LNCaP clone FGC (cell line): ENCODE measurements at places on chromosomes 16 and 17.

DNA sequence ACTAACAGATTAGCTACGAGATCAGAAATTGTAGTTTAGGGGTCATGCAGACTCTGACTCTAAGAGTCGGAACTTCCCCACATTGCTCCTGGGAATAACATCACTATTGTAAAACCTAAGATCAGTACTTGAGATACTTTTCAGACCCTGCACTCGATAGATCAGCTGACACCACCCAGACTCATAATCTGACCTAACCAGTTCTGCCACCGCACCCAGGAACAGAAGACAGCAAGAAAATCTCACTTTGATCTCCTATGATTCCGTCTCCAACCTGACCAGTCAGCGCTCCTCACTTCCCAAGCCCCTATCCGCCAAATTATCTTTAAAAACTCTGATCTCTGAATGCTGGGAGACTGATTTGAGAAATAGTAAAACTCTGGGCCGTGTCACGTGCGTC lies 27.2 kb upstream of the ASGR2 start:
- DNase-seq, result no peak

DNA sequence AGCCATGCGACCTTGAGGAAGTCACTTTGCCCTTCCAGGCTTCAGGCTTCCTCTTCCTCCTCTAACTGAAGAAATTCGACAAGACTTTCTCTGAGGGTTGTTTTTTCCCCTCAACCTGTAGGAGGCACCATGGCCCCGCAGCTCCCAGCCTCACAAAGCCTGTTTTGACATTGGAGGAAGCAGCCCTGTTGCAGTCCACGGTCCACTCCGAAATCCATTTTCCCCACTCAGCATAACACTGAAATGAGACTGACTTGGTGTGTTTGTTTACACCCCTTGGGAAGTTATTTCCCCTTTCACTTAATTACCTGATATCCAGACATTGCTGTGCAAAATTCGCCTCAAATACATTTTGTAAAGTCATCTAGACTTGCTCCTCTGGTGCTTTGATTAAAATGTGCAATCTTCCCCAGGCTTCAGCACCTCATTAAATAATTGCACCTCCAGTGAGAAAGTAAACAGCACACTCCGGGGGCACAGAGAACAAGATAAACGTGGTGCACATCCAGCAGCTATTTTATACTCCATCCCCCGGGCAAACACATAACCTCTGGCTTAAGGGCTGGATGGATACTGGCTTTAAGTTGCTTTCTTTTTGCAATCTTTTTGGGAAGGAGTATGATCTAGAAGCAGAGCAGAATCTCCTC lies 41.4 kb upstream of the PIRT start:
- peak; percentile 17 for DNase-seq

DNA sequence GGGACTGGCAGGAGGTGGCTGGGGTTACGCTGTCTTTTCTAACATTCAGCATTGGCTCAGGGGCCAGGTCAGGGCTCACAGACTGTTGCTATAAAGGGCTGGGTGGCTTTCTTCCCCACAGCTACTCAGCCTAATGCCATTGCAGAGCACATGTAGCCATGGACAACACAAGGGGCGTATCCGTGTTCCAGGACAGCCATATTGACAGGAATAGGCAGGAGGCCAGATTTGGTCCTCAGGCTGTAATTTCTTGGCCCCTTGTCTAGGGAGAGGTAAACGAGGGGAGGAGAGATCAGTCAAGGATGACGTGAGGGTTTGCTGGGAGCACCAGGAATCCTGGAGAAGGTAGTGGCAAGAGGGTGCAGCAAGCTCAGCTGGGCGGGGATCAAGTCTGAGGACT lies 21.2 kb upstream of the MYO15B start:
- no peak for DNase-seq

GRCh38 chr17:76565728-76566612 lies 19.7 kb downstream of the ST6GALNAC2 start:
- DNase-seq, result no peak

- peak; percentile 18 for DNase-seq
Measured at GRCh38 chr16:47492428-47493377, 31.6 kb downstream of the PHKB start.

- no peak for DNase-seq
Measured at GRCh38 chr17:18920911-18921441, 31.0 kb upstream of the SLC5A10 start.

- DNase-seq, result no peak
Measured at GRCh38 chr17:68509141-68510057, 2.8 kb upstream of the PRKAR1A start.

- DNase-seq, result no peak
Measured at GRCh38 chr16:49833796-49834530, 21.9 kb downstream of the ZNF423 start.

DNA sequence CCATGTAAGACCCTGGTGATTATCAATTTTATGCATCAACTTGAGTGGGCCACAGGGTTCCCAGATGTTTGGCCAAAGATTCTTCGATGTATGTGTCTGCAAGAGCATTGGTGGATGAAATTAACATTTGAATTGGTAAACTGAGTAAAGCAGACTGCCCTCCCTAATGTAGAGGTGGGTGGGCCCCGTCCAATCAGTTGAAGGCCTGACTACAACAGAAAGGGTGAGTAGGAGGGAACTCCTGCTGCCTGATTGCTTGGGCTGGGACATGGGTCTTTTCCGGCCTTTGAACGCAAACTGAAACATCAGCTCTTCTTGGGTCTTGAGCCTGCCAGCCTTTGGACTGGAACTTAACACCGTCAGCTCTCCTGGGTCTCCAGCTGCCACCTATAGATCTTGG lies 90.6 kb downstream of the BMERB1 start:
- DNase-seq, result no peak

- no peak for DNase-seq
Measured at GRCh38 chr16:87642491-87642890, 40.2 kb downstream of the JPH3 start.
